ENCODE measurements at places on chromosomes 1 and 21.

DNA sequence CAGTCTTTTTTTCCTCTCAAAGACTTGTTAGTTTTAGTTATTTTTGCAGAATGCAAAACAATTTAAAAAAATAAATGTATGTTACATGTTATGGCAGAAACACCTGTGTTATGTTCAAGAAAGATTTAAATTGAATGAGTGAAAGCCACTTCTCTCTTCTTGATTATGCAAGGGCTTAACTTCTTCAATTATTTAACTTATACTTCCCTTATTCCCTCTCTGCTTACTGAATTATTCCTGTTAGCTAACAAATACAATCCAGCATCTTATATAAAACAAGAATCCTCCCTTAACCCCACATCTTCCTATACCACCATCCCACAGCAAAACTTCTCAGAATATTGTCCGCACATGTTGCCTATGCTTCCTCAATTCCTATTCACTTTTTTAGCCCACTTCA, 10.7 kb upstream of the FCER1A start:
- no peak for DNase-seq

DNA sequence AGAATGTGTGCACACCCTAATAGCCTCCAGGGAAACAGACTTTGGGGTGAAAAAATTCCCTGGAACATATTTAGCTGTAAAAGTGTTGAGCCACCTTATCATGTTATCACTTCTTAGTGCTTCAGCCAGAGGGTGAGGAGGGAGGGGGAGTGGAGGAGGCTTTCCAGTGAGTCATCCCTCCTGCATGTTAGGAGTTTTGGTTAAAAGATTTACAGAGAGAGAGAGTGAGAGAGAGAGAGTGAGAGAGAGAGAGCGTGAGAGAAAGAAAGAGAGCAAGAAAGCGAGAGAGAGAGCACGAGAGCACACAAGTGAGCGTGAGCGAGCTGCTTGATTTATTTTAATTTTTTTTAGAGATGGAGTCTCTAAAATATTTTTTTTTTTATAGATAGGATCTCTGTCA, 13.5 kb upstream of the CACNA1E start:
- DNase-seq = no peak

- DNase-seq = no peak
Observed at GRCh38 chr1:16349847-16350406, 2.4 kb downstream of the FBXO42 start.

DNA sequence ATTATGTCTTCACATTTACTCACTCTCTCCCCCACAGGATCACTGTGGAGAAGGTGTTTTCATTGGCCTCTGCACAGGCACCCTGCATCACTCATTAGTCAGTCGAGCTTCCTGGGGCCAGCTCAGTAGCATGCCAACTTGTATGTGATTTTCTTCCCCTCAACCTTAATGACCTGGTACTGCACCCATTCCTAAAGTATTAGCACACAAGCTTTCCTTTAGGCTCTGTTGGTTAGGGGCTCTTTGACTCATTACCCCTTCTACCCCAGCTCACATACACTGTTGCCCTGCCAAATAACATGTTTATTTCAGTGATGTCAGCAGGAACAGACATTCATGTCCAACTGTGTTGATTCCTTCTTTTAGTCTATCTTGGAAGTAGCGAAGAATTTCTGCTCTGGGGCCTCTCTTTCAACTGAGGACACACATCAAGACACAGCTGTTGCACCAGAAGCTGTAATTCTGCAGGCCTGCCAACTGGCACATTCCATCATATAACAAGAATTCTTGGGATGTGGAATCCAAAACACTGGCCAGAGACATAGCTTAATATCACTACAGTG, 603.5 kb upstream of the ADAMTS5 start:
- DNase-seq = no peak

GRCh38 chr21:45591619-45592207, 49.5 kb upstream of the SLC19A1 start:
- no peak for DNase-seq

DNA sequence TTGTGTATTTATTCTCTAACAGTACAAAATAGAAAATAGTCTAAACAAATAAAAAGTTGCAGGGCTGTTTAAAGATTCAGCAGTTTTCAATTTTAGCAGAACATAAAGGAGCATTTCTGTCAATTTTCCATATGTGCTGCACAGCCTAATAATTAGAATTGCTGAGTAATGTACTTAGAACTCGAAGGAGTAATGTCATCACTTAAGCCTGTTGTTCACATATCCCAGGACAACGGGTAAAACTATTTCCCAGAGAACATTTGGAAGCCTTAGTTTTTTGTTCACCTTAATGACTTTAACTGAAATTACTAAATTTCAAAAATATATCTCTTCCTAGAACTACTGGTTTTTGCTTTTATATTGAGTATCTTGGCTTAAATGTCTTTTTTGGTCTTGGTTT, 81.6 kb downstream of the ZP4 start:
- DNase-seq = no peak

DNA sequence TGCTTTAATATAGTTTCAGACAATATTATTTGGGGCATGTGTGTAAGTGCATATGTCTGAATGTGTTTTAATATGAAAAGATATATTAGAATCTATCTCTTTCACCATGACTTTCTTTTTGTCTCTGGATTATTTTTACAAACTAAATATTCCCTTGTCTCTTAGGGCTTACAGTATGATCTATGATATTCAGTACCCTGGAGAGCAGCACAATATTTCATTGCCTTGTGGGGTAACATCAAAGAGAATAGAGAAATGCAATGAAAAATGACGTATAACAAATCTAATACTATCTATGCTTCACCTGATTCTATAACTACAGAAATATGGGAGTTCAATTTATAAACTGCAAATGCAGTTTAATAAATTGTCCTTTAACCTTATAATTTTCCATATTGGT, 2084.5 kb downstream of the MRPL39 start:
- DNase-seq = no peak

- DNase-seq = no peak
Observed at GRCh38 chr1:91751275-91751674, 134.7 kb downstream of the TGFBR3 start.

DNA sequence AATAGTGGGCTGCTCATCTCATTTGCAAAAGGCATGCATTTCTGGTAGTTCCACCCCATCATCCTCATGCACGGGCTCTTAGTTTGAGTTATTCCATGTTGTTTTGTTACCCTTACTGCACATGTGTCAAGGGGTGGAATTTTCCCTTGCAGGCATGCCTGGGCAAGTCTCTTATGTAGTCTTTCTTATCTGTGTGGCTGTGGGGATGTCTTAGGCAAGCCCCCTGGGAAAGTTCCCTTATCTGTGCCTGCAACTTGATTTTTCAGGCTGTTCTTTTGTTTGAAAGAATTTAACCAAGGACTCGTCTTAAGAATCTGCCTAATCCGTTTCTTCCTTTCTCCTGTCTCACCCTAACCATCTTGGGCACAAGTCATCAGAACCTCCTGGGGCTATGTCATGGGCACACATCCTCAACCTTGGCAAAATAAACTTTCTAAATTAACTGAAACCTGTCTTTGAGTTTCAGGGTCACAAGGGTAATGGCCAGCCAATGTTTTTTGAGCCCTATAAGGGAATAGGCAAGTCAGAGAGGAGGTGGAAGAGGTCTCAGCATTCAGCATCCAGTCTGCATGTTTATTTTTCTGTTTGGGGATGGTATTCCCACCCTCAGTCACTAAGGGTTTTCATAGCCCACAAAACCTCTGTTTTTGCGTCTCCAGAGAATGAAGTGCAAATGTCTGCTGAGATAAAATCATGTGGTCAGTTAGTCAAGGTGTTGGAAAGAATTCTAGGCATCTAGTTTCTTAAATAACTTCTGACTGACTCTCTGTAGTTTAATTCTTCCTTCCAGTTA, 579.7 kb downstream of the PLA2G4A start:
- DNase-seq = no peak

DNA sequence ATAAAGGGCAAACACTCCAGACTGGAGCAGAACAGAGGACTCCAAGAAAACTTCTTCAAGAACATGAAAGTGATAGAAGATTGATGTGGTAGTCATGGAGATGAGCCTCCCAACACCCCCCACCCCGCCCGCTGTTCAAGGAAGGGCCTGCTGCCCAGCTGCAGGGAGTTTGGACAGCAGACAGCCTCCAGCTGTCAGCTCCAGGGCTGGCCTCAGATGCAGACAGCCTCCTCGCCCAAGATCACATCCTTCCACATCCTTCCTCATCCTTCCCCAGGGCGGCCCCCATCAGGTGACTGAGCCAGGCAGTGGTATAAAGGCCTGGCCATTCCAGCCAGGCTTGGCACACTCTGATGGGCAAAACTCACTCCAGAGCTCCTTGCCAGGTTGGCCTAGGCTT, 24.6 kb downstream of the HMGN2 start:
- DNase-seq = no peak

- DNase-seq = no peak
Observed at GRCh38 chr1:220682901-220683576, 7.1 kb upstream of the C1orf115 start.

DNA sequence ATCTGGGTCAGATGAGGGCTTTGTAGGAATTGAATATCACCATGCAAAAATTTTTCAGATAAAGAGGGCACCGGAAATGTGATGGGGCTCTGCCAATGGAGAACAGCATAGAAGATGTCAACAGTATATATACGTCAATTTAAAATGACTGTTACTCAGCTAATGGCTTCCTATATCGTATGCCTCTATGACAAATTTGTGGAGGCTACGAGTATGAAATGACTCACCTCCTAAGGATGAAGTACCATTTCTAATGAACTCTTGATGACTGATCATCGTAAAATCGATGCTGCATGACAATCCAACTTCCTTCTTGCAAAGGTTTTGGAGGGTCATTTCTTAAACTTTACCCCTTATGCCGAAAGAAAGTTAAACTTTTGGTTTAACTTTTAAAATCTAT, 450.3 kb upstream of the ZP4 start:
- no peak for DNase-seq

- peak; percentile 9 for DNase-seq
Observed at GRCh38 chr1:223189903-223190724, 47.1 kb upstream of the TLR5 start.

GRCh38 chr1:169081503-169082123, 24.9 kb upstream of the ATP1B1 start:
- no peak for DNase-seq

DNA sequence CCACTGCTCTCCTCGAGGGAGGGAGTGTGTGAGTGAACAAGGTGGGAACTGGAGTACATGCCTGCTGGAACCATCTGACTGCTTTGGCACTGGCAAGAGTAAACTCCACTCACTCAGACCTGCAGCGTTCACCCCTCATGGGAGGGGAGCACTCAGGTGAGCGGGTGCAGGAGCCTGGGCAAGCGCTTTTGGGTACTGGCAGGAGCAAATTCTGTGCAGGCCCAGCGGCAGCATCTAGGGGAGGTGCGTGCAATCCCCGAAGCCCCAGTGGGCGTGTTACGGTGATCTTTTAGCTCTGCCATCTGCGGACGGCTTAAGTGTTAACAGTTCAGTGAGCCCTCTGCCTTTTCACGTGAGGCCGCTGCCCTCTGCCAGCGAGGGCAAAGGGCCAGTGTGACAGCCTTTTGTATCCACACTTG, 127.4 kb downstream of the PATJ start:
- no peak for DNase-seq

GRCh38 chr1:80629304-80629837, 1171.4 kb upstream of the ADGRL2 start:
- no peak for DNase-seq
